CD4-positive, CD25-positive, alpha-beta regulatory T cell (primary cell): ENCODE measurements at places on chromosomes 3 and 15.
A peak's percentile ranks its signal among the peaks of the same experiment; 100 is the strongest.

- H3K36me3 ChIP-seq = no peaks in the 10 kb centered on the region
- no peak overlapping the region for H3K4me3 ChIP-seq
- no peaks in the 10 kb centered on the region for H3K27me3 ChIP-seq
Measured at GRCh38 chr3:16252243-16252978, 12.3 kb downstream of the DPH3 start.

DNA sequence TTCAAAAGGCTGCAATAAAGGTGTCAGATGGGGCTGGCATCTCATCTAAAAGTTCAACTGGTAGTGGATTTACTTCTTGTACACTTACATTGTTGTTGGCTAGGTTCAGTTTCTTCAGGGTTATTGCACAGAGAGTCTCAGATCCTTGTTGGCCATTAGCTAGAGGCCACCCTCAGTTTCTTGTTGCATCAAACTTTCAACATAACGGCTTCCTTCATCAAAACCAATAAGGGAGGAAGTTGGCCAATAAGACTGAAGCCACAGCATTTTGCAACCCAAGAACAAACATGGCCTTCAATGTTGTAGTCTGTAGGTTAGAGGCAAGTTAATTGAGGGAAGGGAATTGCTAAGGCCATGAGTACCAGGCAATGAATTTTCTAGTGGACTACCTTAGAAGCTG is 218.0 kb downstream of the ZBBX start:
- H3K4me3 ChIP-seq = no peak overlapping the region
- DNase-seq = no peak
- H3K36me3 ChIP-seq = no peaks in the 10 kb centered on the region
- no peaks in the 10 kb centered on the region for H3K4me1 ChIP-seq

DNA sequence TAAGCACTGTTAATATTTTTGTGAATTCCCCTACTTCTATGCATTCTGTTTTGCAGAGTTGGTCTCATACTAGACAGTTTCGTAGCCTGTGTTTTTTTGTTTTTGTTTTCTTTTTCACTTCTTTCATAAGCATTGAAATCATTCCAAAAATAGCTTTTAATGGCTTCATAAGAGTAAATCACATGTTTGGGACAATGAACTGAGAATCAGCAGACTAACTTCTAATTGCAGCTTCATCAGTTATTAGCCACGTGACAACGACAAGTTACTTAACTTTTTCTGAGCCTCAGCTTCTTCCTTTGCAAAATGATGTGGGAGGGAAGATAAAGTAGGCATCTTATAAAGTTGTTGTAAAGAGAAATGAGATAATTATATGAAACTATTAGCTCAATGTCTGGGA is 124.8 kb downstream of the LIPC start:
- no peaks in the 10 kb centered on the region for H3K36me3 ChIP-seq
- no peak for DNase-seq
- H3K27ac ChIP-seq = no peak overlapping the region
- H3K27me3 ChIP-seq = no peaks in the 10 kb centered on the region
- H3K4me3 ChIP-seq = no peak overlapping the region

GRCh38 chr3:126117786-126118185 is 33.9 kb upstream of the SLC41A3 start:
- no peak for DNase-seq
- H3K4me1 ChIP-seq = no peaks in the 10 kb centered on the region
- no peak overlapping the region for H3K4me3 ChIP-seq
- H3K27ac ChIP-seq = no peak overlapping the region

- H3K4me3 ChIP-seq = no peak overlapping the region
- H3K27me3 ChIP-seq = no peaks in the 10 kb centered on the region
- H3K27ac ChIP-seq = no peak overlapping the region
- H3K36me3 ChIP-seq = no peaks in the 10 kb centered on the region
- DNase-seq = no peak
- no peaks in the 10 kb centered on the region for H3K4me1 ChIP-seq
Measured at GRCh38 chr3:29642393-29643033, 361.6 kb downstream of the RBMS3 start.

- H3K27me3 ChIP-seq = no peaks in the 10 kb centered on the region
- no peaks in the 10 kb centered on the region for H3K4me1 ChIP-seq
- no peaks in the 10 kb centered on the region for H3K36me3 ChIP-seq
- DNase-seq = no peak
Measured at GRCh38 chr3:31025541-31025940, 131.1 kb upstream of the GADL1 start.

DNA sequence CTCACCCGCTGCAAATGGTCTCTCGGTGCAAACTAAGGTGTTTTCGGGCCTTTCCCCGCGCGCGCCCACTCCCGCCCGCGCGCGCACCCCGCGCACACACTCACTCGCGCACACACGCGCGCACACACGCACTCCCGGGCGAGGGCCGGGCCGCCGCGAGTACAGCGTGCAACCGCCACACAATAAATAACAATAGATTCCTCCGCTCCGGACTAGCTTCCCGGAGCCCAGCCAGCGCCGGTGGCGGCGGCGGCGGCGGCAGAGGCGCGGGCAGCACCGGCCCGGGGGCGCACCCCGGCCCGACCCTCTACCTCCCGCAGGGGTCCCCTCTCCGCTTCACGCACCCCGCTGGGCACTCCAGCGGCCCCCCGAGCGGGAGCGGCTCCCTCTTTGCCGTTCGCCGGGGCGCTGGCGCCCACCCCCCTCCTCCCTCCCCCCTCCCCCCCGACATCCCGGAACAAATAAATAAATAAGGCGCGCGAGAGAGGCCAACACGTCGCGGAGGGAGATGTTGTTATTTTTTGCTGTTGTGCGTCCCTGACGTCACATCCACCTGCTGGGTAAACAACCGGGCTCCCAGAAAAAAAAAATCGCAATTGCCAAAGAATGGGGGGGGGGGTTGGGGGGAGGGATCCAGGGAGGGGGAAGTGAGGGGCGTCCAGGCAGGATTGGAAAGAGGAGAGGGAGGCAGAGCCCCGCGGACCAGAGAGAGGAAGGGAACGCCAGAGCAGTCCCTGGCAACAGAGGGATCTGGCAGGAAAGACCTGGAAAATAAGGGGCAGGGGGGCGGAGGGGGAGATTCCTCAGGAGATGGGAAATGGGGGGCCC is at the start of gene FOXP1:
FOXP1 (minus strand) TSS at position 163 of the 828 bp plus-strand sequence. CDS start 385,347 bp downstream, outside the sequence.
- H3K27ac ChIP-seq = peak within 1 kb of the TSS; percentile 79
- H3K36me3 ChIP-seq = no peaks in the 10 kb centered on the region
- H3K4me3 ChIP-seq = peak within 1 kb of the TSS; percentile 91
- no peaks in the 10 kb centered on the region for H3K27me3 ChIP-seq

GRCh38 chr15:92924216-92924615 is 24.1 kb downstream of the CHD2 start:
- peaks cover 51% of the 10 kb centered on the region for H3K4me1 ChIP-seq
- peak overlapping the region; percentile 35 for H3K4me3 ChIP-seq
- no peaks in the 10 kb centered on the region for H3K27me3 ChIP-seq
- H3K27ac ChIP-seq = no peak overlapping the region
- DNase-seq = no peak

- no peak for DNase-seq
- H3K27me3 ChIP-seq = no peaks in the 10 kb centered on the region
- H3K4me1 ChIP-seq = no peaks in the 10 kb centered on the region
- no peaks in the 10 kb centered on the region for H3K36me3 ChIP-seq
Measured at GRCh38 chr3:117600112-117600511, 890.5 kb downstream of the TUSC7 start.

- no peak for DNase-seq
- peaks cover 14% of the 10 kb centered on the region for H3K36me3 ChIP-seq
- H3K4me1 ChIP-seq = no peaks in the 10 kb centered on the region
- H3K27me3 ChIP-seq = no peaks in the 10 kb centered on the region
- H3K4me3 ChIP-seq = no peak overlapping the region
- H3K27ac ChIP-seq = no peak overlapping the region
Measured at GRCh38 chr15:89141885-89142284, 53.6 kb downstream of the ABHD2 start.

DNA sequence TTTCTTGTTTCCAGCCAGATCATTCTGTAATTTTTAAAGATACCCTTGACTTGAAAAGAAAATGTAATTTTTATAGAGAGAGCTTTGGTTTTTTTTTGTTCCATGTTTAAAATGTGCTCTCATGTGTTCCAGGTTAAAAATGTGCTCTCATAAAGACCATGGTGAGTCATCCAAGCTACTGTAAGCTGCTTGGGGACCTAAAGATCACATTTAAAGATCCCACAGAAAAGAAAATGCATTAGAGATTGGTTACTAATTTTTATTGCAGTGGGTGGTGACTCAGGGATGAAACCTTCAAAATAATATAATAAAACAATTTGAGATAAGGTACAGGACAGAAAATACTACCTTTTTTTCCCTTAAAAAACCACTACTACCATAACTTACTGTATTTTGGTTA is 11.0 kb downstream of the TCF12 start:
- DNase-seq = no peak
- no peaks in the 10 kb centered on the region for H3K27me3 ChIP-seq
- peaks cover 8% of the 10 kb centered on the region for H3K36me3 ChIP-seq
- H3K4me3 ChIP-seq = no peak overlapping the region
- H3K4me1 ChIP-seq = peaks cover 50% of the 10 kb centered on the region

- DNase-seq = no peak
- H3K27ac ChIP-seq = no peak overlapping the region
- no peaks in the 10 kb centered on the region for H3K4me1 ChIP-seq
- H3K27me3 ChIP-seq = no peaks in the 10 kb centered on the region
- H3K4me3 ChIP-seq = no peak overlapping the region
Measured at GRCh38 chr3:128170866-128171516, 17.7 kb downstream of the EEFSEC start.

DNA sequence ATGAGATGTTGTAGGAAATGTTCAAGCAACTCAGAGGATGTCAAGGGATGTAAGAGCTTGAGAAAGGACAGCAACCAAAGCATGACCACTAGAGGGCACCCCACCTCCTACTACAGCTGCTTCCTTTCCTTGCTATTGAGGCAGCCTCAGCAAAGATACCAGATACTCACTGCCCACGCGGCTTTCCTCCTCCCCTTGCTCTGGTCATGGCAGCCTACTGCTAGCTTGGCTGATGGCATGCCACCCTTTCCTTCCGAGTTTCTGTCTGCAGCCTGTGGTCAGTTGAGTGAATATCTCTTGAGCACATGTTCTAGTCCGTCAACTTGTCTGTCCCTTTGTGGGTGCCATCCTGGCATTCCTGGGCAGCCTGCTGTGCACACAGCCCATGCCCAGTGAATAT is 4.4 kb upstream of the CXCR6 start:
- H3K27me3 ChIP-seq = no peaks in the 10 kb centered on the region
- peak; percentile 95 for DNase-seq
- H3K36me3 ChIP-seq = peaks cover 49% of the 10 kb centered on the region

GRCh38 chr15:98177966-98178592 is 217.6 kb downstream of the ARRDC4 start:
- H3K36me3 ChIP-seq = no peaks in the 10 kb centered on the region
- peak; percentile 46 for DNase-seq
- H3K4me1 ChIP-seq = no peaks in the 10 kb centered on the region
- no peak overlapping the region for H3K27ac ChIP-seq
- no peak overlapping the region for H3K4me3 ChIP-seq
- no peaks in the 10 kb centered on the region for H3K27me3 ChIP-seq

- no peaks in the 10 kb centered on the region for H3K36me3 ChIP-seq
- H3K4me3 ChIP-seq = no peak overlapping the region
- H3K4me1 ChIP-seq = no peaks in the 10 kb centered on the region
- H3K27ac ChIP-seq = no peak overlapping the region
- H3K27me3 ChIP-seq = no peaks in the 10 kb centered on the region
Measured at GRCh38 chr3:152556731-152557254, 278.1 kb upstream of the P2RY1 start.

- no peak overlapping the region for H3K27ac ChIP-seq
- DNase-seq = no peak
- no peaks in the 10 kb centered on the region for H3K27me3 ChIP-seq
- no peaks in the 10 kb centered on the region for H3K4me1 ChIP-seq
Measured at GRCh38 chr3:131883711-131884407, 151.0 kb downstream of the CPNE4 start.

GRCh38 chr15:51970132-51970817 is 1.3 kb downstream of the LEO1 start:
- peak overlapping the region; percentile 80 for H3K27ac ChIP-seq
- H3K4me1 ChIP-seq = peaks cover 23% of the 10 kb centered on the region
- H3K36me3 ChIP-seq = no peaks in the 10 kb centered on the region
- no peak for DNase-seq
- H3K27me3 ChIP-seq = no peaks in the 10 kb centered on the region

DNA sequence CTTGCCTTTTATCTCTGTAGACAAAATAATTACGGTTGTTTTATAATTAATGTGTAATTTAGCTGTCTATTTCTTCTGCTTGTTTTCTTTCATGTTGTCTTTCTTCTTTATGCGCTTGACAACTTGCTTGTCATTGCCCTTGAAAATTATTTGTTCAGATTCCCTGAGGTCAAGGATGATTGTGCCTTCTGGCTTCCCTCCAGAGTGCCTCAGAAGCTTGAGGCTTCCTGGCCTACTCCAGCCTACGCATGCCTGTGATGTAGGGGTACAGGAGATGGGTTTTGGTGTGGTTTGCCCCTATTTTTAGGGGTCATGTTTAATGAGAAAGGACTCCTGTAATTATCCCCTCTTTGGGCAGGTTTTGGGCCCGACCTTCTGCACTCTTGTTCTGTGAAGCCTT is 231.5 kb downstream of the SV2B start:
- peaks cover 2% of the 10 kb centered on the region for H3K27me3 ChIP-seq
- no peak overlapping the region for H3K4me3 ChIP-seq
- peaks cover 2% of the 10 kb centered on the region for H3K4me1 ChIP-seq
- DNase-seq = no peak

DNA sequence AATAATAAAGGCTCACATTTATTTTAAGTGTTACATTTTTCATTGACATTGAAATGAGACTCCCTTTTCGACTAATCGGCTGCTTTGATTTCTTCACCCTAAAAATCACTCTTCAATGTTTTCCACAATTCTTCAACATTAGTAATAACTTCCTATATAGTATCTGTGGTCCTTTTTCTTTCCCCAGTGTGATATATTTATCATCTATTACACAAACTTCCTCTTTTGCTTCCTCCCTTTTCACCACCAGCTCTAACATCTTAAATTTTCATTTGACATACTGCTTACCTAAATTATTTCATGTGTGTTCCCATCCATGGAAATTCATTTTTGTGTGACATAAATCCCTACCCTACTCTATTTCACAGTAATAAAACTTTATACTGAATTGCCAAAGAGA is 244.4 kb downstream of the TIGIT start:
- no peaks in the 10 kb centered on the region for H3K27me3 ChIP-seq
- DNase-seq = no peak
- H3K4me1 ChIP-seq = no peaks in the 10 kb centered on the region

- peaks cover 57% of the 10 kb centered on the region for H3K4me1 ChIP-seq
- peak overlapping the region; percentile 29 for H3K27ac ChIP-seq
- H3K4me3 ChIP-seq = no peak overlapping the region
- no peaks in the 10 kb centered on the region for H3K36me3 ChIP-seq
Measured at GRCh38 chr3:195185583-195185982, 85.4 kb downstream of the XXYLT1 start.

GRCh38 chr3:171054921-171055320 is 28.4 kb upstream of the SLC2A2 start:
- no peaks in the 10 kb centered on the region for H3K36me3 ChIP-seq
- no peaks in the 10 kb centered on the region for H3K27me3 ChIP-seq
- no peak overlapping the region for H3K27ac ChIP-seq

GRCh38 chr3:162865466-162865865 is 1368.9 kb downstream of the OTOL1 start:
- no peak overlapping the region for H3K4me3 ChIP-seq
- no peaks in the 10 kb centered on the region for H3K4me1 ChIP-seq
- no peak for DNase-seq
- H3K36me3 ChIP-seq = no peaks in the 10 kb centered on the region
- H3K27ac ChIP-seq = no peak overlapping the region
